ENCODE measurements at places on chromosomes 12 and 14.

- DNase-seq: no peak
These were observed 11.3 kb downstream of the PRKCH start for GRCh38 chr14:61332658-61333029.

- peak; percentile 87 for DNase-seq
These were observed at the start of gene PTPN11 for GRCh38 chr12:112418608-112419296. TSS of gene PTPN11 (plus strand) at chr12:112418947. CDS start at chr12:112419112, 165 bp downstream.

GRCh38 chr12:47832263-47832933, 12.7 kb upstream of the HDAC7 start:
- no peak for DNase-seq

DNA sequence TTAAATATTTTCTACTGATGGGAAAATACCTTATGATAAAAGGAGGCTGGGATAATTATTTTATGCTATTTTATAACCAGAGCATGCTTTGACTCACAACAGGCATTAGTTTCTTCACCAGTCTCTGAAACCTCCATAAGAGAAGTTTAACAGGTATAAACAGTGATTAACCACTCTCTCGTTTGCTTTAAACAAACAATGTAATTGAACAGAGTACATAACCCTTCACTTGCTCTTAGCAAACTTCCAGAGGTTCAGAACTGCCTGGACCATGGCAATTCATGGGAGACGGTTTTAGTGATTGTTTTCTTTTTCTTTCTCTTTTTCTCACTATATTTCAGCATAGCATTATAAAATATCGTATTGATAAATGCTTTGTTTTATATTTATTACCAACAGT, 35.3 kb downstream of the CFAP251 start:
- DNase-seq: no peak

DNA sequence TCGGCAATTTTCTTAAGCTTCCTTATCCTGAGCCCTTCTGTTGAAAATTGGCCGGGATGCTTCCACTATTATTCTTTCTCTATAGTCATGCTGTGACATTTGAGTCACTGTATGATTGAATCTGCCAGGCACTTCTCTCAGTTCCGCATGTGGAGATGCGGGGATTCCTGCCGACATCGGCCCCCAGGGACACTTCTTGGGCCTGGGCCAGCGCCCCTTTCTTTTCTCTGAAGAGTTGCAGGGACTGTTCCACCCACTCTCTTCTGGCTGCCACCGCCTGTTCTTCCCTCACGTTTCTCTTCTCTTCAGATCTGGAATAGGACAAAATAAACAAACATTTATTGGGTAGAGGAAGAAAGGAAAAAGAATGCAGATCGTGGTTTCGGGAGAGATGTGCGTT, 310.1 kb downstream of the ETNK1 start:
- no peak for DNase-seq

DNA sequence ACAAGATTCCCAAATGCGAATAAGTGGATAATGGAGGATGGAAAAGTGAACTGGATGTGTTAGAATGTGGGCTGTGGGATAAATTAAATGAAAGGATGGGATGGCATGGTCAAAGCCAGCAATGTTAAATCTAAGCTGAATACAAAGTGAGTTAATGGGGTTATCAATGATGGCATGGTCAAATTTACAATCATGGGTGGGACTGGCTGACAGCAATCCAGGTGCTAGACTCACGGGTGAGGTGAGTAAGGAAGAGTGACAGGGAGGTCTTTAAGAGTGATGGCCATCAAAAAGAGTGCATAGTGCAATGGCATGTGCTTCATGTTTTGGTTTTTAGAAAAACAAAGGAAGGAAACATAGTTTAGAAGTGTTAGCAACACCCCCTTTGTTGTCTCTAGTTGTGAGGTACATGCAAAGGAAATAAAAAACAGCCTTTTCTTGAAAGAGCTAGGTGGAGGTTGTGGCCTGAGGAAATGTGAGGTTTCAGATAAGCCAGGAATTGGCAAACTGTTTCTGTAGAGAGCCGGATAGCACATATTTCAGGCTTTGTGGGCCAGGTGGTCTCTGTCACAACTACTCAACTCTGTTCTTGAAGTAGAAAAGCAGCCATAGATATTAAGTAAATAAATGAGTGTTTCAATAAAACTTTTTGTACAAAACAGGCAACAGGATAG, 328.7 kb downstream of the RPL10L start:
- no peak for DNase-seq

GRCh38 chr14:31207755-31208545, at the start of gene HECTD1:
TSS of gene HECTD1 (minus strand) at chr14:31207793. CDS start at chr14:31205936, 1,857 bp downstream.
- peak; percentile 82 for DNase-seq

DNA sequence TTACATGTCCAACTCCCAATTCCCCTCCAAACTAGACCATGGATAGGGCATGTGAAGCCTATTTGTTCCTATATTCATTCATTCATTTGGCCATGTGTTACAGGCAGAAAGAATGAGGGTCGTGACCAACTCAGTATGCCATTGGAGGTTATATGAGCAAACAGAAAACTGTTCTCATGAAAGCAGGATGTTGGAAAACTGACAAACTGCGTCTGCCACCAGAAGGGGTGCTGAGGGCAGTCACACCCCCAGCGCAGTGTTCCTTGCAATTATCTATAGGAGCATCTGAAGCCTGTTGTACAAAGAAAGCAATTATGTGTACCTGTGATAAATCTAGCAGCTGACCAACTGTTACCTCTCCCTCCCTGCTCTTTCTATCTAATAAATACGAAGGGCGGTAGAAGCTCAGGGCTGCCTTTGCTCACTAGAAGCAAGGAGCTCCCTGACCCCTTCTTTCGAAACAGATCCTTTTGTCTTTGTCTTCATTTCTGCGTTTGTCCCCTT, 21.1 kb downstream of the ENTPD5 start:
- DNase-seq: no peak

DNA sequence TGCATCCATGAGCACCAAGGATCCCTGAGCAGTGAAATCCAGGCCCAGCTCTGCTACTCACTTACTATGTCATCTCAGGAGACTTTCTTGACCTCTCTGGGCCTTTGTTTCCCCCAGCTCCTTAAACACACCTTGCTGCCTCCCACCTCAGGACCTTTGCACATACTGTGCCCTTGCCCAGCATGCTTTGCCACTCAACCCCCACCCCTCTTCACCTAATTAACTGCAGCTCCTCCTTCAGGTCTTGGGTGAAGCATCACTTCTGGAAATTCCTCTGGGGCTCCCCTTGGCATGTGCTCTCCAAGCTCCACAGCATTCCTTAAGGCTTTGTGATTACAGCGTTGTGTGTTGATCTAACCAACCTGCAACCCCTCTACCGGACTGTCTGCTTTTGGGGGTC, 15.9 kb downstream of the WSCD2 start:
- DNase-seq: no peak

GRCh38 chr12:101074940-101075680, 134.9 kb downstream of the SLC5A8 start:
- no peak for DNase-seq

DNA sequence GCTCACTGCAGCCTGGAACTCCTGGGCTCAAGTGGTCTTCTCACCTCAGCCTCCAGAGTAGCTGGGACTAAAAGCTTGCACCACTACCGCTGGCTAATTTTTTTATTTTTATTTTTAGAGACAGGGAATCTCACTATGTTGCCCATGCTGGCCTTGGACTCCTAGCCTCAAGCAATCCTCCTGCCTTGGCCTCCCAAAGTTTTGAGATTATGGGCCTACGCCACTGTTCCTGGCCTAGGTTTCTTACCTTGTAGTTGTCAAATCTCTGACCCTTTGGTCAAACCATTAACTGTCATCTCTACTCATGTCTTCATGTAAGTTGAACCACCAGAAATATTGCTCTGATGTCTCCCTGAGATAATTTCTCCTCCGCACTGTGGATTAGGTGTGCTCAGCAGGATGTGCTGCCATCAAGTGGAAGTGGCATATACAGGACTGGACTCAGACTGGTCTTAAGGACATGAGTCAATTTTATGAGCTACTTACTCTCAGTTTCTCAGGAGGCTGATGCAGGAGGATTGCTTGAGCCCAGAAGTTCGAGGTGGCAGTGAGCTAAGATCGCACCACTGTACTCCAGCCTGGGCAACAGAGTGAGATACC, 28.5 kb downstream of the ACTR6 start:
- DNase-seq: no peak

DNA sequence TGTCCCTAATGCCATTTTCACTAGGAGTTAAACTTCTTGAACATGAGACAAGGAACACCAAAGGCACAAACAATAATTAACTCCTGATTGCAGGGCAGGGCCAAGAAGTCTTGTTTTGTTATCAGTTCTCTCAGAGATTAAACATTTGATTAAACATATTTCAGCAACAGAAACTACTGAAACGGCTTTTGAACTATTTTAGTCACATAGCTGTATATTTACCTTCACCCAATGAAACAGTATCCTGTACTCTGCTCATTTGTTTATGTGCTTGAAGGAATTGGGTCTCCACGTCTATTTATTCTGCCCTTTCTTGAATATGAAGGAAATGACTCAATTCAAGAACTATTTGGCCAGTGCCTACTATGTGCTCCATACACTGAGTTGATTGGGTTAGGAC, 51.3 kb upstream of the PTCSC3 start:
- no peak for DNase-seq

- DNase-seq: no peak
These were observed 297.4 kb upstream of the RTL1 start for GRCh38 chr14:101200650-101201516.

DNA sequence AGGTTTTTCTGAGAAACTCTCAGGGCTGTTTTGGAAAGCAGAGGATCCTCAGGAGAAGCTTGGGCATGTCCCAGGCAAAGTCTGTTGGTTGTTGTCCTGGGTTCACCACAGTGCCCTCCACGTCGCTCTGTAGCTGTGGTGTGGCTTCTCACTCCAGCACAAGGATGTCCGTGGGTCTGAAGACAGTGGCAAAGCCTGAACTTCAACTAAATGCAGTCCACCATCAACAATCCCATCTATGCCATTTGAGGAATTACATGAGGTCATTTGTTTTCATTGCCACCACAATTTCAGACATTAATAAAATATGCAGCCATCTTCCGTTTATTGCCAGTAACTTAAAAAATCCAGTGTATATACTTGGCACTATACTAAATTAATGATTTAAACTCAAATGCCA, 272.1 kb downstream of the LRIG3 start:
- DNase-seq: no peak

GRCh38 chr14:64296561-64296960, 2.4 kb upstream of the ESR2 start:
- DNase-seq: no peak

- DNase-seq: no peak
These were observed 3.6 kb upstream of the FOS start for GRCh38 chr14:75274899-75275569.

DNA sequence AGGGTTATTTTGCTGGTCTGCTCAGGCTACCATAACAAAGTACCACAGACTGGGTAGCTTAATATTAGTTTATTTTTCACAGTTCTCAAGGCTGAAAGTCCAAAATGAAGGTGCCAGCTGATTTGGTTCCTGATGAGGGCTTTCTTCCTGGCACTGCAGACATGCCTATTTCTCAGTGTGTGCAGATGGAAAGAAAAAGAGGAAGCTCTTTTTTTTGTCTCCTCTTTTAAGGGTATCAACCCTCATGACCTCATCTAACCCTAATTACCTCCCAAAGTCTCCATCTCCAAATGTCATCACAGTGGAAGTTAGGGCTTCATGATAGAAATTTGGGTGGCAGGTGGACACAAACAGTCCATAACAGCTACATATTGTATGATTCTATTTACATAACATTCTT, 25.0 kb upstream of the POLR3B start:
- no peak for DNase-seq

- no peak for DNase-seq
These were observed 856 bp upstream of the EIF4B start for GRCh38 chr12:53005215-53005985.

- DNase-seq: no peak
These were observed 328.7 kb downstream of the RAD51B start for GRCh38 chr14:68148276-68148675.

- no peak for DNase-seq
These were observed 410.6 kb downstream of the DAD1 start for GRCh38 chr14:22178333-22178839.

DNA sequence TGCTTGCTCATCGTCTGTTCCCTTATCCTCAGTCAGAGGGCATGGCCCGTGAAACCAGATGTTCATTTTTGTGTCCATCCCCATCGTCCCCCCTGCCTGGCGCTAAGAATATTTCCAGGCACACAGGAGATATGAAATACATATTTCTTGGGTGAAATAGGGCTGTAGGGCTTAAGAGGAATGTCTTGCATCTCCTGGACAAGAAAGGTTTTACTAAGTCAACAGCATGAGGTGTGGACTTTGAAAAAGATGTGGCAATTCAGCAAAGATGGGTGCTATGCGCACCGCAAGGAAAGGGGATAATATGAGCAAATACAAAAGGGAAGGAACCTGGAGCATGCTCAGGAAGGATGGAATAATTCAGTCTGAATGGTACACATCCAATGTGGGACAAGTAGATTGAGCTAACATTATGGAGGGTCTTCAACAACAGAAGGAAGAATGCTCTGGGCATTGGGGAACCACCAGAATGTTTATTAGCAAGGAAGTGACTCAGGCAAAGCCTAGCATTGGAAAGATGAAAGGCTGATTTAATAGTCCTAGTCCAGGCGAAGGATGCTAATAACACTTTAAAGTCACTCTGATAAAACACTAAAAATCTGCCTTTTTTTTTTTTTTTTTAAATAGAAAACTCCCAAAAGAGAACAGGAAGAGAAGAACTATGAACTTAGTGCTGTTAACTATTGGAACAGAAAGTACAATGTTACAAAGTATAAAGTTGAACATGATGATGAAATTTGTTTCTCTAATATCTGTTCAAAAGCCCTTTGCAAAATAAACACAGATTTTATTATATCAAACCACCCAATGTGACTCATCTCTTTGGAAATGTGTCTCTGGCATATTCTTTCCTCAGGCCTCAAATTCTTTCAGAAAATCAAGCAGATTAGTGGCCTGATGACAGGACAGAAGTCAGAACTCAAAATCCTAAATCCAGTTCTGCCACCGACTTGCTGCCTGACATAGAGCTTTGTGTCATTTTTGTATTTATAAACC, 449.5 kb downstream of the BCAT1 start:
- DNase-seq: no peak

- no peak for DNase-seq
These were observed 55.5 kb upstream of the PCED1B start for GRCh38 chr12:47023953-47024352.

- DNase-seq: no peak
These were observed 182.3 kb upstream of the GZMB start for GRCh38 chr14:24816011-24816928.

DNA sequence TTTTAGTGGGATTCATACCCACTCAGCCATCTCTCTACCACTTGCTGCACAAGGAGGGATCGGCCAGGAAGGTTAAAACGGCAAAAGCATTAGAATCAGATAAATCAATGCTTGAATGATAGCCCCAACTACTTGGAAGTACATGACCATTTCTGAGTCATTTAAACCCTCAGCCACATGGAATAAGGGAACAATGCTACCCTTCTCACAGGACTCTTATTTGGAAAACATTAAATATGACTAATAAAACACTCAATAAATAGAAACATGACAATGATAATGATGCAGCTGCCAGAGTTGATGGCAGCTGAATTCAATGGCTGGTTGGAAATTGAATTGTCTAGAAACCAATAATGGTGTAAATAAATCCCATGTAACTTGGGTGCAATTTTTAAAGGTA, 165.4 kb downstream of the FLRT2 start:
- no peak for DNase-seq

- no peak for DNase-seq
These were observed 37.0 kb downstream of the ANAPC7 start for GRCh38 chr12:110366321-110367142.

Data from activated CD4-positive, alpha-beta T cell treated with anti-CD3 and anti-CD28 coated beads for 1 hour (primary cell).